ENCODE measurements at places on chromosomes 1 and 21. TPM values are rescaled to one million over a fixed set of nuclear protein-coding genes. Genes with fewer than 3 reads are reported as not detected.

Gene MIXL1
- not detected for total RNA-seq

GRCh38 chr1:181120924-181121323 lies 32.4 kb downstream of the IER5 start:
- DNase-seq = no peak

Gene NR1I3
- total RNA-seq = not detected

DNA sequence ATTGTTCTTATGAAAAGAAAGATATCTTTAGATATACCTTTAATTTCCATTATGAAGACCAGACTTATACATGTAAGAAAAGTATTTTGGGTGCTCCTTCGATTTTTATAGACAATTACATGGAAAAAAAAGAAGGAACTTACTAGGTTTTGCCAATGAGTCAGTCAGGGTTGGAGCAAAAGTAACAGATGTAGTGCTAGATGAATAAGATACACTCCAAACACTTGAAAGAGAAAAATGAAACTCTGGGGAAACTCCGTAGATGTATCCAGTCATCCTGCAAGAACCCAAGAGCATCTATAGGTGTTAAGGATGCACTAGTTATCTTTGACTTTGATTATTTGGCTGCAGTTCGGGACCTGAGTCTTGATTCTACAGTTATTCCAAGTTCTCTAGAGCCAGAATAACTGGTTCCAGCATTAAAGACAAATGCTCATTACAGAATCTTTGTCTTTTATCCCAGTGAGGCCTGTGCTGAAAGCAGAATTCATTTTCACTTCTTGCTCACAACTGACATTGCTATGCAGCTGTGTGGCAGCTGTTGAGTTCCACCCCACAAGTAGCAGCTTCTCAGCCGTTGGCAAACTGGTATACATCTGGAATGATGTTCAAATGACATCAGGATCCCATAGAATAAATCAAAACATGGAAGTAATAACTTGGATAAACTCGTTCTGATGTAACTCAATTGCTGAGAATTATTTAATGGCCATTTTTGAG lies 326.1 kb downstream of the ASTN1 start:
- no peak for DNase-seq

- DNase-seq = no peak
These were observed 743 bp downstream of the PHF13 start for GRCh38 chr1:6614019-6614928.

- no peak for DNase-seq
These were observed 16.9 kb downstream of the NTMT2 start for GRCh38 chr1:170162459-170163246.

- DNase-seq = no peak
These were observed 469.8 kb upstream of the OLFM3 start for GRCh38 chr1:102466487-102466886.

Gene BACE2
- total RNA-seq = 81.5 TPM

GRCh38 chr1:41529621-41530395 lies 45.3 kb upstream of the EDN2 start:
- DNase-seq = no peak

DNA sequence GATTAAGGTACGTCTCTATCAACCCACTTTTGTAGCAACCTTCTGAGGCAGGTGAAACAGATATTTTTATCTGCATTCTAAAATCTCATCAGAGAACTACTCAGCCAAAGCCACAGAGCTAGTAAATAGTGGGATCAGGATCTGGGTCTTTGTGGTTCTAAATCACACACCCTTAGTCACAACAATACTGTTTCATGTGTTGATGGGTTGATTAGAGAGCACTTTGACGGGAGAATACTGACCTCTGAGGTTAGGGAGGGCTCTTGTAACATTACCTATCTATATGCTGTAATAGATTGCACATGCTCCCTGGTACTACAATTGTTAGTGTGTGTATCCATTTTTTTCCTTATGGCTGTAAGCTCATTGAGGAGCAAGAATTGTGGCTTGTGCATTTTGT lies 45.5 kb upstream of the CCDC190 start:
- no peak for DNase-seq

GRCh38 chr1:22296701-22297591 lies 154.0 kb upstream of the WNT4 start:
- no peak for DNase-seq

Gene ASTN1
- 6.3 TPM for total RNA-seq

Gene KDF1
- total RNA-seq = 2.3 TPM

Gene OR10J1
- total RNA-seq = not detected

All from urinary bladder (tissue), 4 donors.